ENCODE measurements at places on chromosomes 5 and 9.

DNA sequence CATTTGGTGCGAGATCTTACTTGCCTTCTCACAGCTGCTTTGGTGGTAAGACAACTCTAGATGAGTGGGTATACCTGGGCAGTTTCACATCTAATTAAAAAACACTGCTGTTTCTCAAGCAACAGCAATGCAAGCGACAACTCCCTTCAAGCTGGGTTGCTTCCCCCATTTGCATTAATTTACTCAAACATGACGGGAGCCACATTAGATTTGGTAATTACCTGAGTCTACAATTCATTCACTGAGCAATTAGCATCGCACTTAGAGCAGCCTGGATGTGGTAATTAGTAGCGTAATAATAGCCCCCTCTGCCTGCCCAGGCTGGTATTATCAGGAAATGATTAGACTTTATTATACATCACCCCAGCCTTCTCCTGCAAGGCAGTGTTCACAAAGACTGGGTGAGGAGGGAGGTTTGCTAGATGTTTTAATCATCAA is 73.4 kb downstream of the FBXO38 start:
- DNase-seq = no peak

DNA sequence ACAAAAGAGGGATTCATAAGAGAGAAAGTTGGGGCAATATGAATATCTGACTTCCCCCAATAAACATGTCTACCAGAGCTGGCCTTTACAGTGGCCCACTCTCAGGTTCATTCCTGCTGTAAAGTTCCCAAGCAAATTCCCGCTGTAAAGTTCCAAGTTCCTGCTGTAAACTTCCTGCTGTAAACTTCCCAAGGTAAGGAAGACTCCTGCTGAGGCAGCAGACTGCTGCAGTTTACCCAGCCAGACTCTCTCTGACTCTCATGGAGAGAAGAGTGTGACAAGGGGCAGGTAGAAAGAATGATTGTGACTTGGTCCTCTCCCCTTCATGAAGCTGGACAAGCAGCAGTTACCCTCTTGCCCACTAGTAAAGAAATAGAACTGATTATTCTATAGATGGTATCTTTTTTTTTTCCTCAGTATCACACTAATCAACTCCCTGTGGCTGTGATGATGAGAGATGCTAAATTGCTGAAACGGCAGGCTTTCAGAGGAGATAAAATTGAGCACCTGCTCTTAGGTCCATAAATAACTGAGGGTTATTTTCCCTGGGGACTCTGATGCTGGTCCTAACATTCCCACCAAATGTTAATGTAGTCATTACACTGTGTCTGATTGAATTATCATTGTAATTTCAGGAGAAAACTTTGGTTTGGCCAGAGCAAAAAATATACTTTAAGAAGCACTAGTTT is 220.4 kb downstream of the PARP8 start:
- DNase-seq = no peak

- DNase-seq = no peak
Measured at GRCh38 chr5:106454651-106455415, 1215.9 kb downstream of the EFNA5 start.

GRCh38 chr5:142325725-142326479 is 1.1 kb upstream of the SPRY4 start:
- no peak for DNase-seq

DNA sequence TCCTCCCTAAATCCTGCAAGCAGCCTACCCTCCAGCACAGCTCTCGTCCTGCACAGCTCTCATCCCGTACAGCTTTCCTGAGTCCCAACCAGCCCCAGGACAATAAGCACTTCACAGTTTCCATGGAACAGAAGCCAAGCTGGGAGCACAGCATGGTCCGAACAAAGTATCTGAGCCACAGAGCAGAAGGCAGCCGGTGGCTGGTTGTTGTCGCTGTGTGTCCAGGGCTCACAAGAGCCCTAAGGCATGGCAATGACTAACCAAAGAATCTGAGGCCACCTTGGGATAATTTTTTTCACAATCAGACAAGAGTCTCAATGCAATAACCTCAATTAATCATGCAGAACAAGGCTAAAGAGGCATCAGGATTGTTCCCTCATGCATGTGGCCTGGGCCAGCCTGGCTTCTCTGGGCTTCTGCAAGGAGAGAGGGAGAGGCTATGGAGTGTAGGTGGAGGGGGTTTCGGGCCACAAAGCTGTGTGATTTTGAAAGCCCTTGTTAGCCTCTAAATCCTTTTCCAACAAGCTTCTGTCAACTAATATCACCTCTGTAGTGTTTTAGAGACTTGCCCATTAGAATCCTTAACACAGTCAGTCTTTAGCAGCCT is 323.4 kb downstream of the PIK3R1 start:
- no peak for DNase-seq

DNA sequence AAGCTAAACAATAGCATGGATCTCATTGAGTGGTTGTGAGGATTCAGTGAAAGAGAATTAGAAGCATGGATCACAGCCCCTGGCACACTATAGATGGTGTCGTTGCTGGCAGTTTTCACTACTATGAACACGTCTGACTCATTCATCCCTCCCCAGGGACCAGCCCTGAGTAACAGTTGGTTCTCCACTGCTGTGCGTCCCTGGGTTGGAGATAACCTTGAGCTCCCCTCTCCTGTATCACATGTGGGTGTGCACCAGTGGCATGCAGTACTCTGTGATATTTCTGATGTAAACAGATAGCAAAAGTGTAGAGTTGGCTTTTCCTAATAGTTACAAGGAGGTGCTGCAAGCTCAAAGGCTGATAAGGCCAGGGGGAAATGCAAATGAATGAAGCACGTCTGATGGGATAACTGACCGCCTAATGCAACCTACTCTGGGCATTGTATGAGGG is 8.8 kb upstream of the LCP2 start:
- DNase-seq = no peak

- DNase-seq = no peak
Measured at GRCh38 chr9:76561900-76562299, 102.9 kb downstream of the GCNT1 start.

- no peak for DNase-seq
Measured at GRCh38 chr9:91298311-91298710, 63.4 kb downstream of the AUH start.

DNA sequence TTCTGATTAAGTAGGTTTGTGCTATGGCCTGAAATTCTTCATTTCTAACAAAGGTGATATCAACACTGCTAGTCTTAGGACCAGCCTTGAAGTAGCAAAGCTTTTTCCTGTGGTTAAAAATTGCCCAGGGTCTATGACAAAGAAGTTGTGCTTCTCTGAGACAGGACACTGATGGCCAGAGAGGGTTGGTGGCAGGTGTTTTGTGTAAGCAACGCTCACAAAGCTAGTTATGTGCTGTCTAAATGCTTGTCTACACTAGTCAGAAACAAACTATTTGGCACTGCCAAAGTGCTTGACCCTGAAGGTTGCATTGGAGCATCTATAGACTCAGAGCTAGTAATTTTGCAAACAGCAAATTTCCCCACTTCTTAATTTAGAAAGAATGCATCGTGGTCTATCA is 44.1 kb upstream of the SELENOP start:
- DNase-seq = no peak

GRCh38 chr9:93071464-93071863 is 13.0 kb downstream of the SUSD3 start:
- no peak for DNase-seq

DNA sequence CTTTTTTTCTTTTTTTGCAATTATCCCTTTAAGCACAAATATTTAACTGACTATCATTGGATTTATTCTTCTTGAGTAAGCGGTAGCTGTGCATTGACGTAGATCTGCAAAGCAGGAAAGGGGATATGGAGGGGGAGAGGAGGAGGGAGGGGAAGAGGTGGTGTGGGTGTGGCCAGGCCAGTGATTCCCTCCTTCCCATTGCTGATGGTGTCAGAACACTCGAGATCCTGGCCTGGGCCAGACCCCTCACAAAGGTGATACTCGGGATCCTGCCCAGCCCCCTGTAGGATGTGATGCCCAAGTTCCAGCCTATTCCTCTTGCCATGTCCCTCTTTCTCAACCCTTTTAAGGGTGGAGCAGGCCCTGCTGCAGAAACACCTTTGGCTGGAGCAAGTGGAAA is 9.9 kb downstream of the SLC36A3 start:
- DNase-seq = no peak

- DNase-seq = no peak
Measured at GRCh38 chr5:24368115-24368514, 276.7 kb downstream of the CDH10 start.

- DNase-seq = no peak
Measured at GRCh38 chr5:11898-12297, 80.1 kb upstream of the PLEKHG4B start.

DNA sequence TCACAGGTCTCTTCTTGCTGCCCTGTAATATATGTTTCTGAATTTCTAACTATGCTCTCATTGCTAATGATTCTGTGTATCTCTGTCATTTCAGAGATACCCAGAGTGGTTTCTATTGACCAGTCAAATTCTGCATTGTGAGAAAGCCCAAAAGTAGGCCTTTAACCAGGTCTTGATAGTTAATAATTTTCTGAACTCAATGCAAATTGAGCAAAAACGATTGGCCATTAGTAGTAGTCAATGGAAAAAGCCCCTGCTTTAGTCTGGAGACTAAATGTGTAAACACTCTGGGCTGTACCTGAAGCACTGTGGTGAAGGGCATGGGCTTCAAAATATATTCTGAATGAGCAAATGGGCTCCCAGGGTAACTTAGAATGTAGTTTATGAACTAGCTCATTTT is 307.6 kb downstream of the ARL15 start:
- DNase-seq = no peak

GRCh38 chr5:132270335-132270665 is 12.8 kb downstream of the PDLIM4 start:
- DNase-seq = no peak

DNA sequence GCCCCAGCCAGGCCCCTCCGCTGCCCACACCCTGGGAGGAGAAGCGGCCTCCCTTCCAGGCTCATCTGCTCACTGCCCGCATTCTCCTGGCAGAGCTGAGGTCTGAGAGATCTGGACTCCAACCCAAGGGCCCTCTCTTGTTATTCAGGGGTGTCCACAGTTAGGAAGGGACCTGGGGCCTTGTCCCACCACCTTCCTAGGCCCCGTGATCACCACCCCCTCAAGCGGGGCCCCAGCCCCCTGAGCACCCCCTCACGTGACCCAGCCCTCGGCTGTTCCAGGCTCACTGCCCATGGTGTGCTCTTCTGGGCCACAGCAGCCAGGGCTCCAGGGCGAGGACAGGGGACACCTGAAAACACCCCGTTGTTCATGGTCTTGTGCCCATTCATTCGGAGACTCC is 48.7 kb downstream of the NEURL1B start:
- DNase-seq = no peak

DNA sequence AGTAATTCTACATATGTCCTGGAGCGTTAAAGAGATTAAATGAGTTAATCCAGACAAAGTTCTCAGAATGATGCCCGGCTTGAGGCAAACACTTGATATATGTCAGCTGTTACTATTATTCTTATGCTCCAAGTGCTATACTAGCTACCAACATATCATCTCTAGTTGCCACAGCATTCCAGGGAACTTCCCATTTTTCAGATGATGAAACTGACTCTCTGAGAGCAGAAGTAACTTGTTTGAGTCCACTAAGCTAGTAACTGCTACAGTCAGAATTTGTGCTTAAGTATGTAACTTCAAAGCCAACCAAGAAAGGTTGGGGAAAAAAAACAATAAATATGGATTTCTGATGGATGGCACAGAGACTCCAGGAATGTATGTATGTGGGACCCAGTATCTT is 98.1 kb downstream of the CDK5RAP2 start:
- no peak for DNase-seq

DNA sequence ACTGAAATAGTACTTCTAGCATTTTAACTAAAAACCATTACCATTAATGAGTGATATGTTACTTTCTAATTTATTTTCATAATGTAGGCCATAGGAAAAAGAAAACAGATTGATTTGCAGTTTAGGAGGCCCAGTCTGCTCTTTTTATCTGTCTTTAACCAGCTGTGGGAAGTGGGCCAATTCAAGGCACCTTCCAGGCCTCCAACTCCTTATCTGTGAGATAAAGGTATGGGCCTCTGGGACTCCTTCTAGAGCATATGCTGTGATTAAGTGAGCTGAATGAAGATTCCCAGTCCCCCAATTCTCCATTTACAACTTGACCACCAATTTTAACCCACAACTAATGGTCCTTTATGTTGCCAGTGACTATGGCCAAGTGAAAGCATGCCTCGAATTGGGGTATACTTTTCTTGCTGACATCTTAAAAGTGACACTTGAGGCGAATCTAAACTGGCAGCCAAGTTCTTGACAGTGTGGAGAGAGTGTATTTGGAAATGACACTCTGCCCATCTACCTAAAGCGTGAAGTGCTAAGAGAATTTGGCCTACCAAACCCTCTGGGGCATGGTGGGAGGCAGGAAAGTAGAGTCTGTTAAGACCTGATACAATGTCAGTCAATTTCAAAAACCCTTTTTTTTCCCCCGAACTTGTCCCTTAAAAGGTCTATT is 88.3 kb downstream of the PIK3R1 start:
- DNase-seq = no peak

GRCh38 chr5:82274343-82275211 is 3.6 kb downstream of the RPS23 start:
- no peak for DNase-seq

GRCh38 chr9:116331241-116331640 is 177.7 kb downstream of the PAPPA start:
- no peak for DNase-seq

DNA sequence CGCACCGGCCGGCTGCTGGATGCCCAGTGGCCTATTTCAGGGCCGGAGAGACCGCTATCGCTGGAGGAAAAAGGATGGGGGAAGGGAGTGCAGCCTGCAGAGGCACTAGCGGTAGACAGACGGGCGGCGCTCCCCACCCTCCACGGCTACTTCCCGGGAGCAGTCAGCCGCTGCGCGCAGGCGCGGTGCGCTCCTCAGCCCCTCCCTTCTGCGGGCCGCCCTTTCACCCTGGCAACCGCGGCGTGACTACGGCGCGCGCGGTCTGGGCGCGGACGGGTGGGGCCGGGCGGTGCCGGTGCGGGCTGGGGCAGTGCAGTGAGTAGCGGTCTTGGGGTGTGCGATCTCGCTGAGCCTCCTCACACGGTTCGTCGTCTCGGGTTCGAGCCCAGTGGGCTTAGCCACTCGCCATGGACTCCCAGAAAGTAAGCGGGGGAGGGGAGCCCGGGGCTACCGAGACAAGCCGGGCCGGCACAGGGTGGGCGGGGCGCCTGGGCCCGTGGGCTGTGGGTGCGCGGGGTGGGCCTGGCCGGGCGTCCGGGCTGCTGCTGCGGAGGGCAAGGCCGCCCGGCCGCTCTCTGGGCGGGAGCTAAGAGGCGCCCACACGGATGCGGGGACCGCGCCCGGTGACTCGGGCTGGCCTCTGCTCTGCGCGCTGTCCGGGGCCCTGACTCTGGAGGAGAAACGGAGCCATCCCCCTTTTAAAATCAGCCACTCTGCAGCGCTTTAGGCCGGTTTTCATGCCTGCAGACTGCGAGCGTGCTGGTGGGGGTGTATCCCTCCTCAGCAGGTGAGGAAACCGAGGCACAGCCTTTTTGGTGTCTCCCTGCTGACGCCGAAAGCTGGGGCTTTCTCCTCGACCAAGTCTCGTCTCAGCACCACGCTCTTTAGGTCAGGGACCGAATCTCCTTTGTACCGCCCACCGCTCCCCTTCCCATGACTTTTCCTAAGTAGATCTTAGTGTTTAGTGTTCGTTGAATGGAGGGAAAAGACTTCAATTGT is at the start of gene FSD1L:
FSD1L (plus strand) TSS at position 221 of the 999 bp plus-strand sequence; CDS start at position 408, 187 bp downstream.
- DNase-seq = peak; percentile 55

All from activated CD8-positive, alpha-beta memory T cell treated with anti-CD3 and anti-CD28 coated beads for 48 hours (primary cell).